ENCODE measurements at places on chromosomes 4 and X.

GRCh38 chr4:81620442-81620841 lies 148.7 kb upstream of the RASGEF1B start:
- DNase-seq, result no peak

GRCh38 chr4:40844261-40844660 lies 94.5 kb downstream of the NSUN7 start:
- DNase-seq, result no peak

GRCh38 chrX:114635986-114636385 lies 52.1 kb downstream of the HTR2C start:
- DNase-seq, result no peak

DNA sequence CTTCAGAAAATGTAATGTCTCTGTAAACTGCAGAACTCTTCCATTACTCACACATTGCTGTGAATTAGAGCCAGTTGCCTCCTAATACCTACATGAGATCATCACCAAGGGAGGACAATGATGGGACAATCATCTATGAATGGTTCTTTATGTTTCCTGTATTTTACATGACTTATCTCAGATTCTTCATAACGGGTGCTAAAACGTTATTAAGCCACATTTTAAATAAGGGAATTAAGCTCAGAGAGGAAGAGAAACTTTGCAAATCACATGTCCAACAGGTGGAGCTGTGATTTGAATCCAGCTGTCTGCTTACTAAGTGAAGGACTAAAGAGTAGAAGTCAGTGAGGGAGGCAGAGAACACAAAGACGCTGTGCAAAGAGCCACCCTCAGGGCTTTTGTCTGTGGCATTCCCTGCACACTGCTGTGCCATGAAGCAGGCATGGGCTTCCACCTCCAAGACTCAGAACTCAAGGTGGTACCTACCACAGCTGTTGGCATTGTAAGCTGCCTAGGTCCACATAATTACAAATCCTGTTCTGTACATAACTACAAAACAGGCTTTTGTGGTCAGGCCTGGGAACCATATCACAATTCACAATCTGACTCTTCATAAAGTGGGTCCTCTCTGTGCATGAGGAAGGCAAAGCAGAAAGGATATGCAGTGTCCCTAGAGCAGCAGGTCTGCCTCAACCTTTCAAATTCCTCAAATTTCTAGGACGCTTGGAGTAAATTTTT lies 12.8 kb downstream of the TBC1D9 start:
- no peak for DNase-seq

DNA sequence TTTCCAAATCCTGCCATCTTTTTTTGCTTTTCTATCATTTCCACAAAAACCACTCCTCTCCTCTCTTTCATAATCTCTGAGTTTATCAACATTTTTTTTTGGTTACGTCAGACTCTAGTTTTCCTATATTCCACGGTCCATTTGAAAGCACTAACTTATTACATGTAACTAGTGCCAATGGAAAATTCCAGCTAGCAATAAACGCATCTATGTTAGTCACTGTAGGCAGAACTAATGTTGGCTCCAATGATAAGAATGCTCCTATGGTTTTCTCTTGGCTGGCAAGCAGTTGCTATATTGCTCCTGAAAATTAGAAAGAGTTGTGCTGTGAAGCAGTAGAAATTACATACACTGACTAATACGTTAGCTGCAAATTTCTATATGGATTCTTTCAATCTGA lies 634.6 kb upstream of the FTHL17 start:
- DNase-seq, result no peak

DNA sequence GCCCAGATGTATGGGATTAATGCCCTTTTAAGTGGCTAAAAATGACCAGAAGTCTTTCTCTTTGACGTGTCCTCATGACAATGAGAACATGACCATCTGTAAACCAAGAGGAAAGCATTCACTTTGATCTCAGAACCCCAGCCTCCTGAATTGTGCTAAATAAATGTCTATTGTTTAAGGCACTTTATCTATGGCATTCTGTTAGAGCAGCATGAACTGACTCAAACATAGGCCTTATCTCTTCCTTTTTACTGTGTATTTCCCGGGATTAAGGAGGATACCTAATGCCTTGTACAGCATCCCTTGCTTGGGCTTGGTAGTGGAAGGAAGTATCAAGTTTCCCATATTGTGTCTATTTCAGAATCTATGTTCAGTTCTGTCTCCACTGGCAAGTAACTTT lies 47.2 kb upstream of the HS3ST1 start:
- DNase-seq, result no peak

GRCh38 chr4:34766935-34767334 lies 1477.4 kb downstream of the ARAP2 start:
- DNase-seq, result no peak

Measured in brain pericyte (primary cell).